ENCODE measurements at places on chromosomes 12 and 14.

DNA sequence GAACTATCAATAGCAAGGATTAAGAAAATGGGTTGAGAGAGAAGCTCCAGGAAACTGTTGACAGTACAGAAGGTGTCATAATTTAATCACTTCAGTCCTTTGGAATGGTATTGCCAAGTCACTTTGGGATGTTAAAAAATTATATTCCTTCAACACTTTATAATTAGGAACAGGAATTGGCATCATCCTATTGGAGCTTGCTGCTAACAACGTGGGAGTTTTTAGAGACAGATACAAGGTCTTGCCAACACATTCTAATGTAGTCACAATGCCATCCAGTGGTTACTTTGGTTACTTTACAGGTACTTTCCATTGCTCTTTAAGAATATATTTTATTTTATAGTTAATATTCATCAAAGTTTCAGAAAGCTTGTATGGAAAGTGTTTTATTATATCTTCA is 310.1 kb downstream of the SYT1 start:
- H3K36me3 ChIP-seq: no peaks in the 10 kb centered on the region
- no peak overlapping the region for H3K4me3 ChIP-seq
- no peak for DNase-seq
- H3K4me1 ChIP-seq: no peaks in the 10 kb centered on the region
- H3K27ac ChIP-seq: no peak overlapping the region

DNA sequence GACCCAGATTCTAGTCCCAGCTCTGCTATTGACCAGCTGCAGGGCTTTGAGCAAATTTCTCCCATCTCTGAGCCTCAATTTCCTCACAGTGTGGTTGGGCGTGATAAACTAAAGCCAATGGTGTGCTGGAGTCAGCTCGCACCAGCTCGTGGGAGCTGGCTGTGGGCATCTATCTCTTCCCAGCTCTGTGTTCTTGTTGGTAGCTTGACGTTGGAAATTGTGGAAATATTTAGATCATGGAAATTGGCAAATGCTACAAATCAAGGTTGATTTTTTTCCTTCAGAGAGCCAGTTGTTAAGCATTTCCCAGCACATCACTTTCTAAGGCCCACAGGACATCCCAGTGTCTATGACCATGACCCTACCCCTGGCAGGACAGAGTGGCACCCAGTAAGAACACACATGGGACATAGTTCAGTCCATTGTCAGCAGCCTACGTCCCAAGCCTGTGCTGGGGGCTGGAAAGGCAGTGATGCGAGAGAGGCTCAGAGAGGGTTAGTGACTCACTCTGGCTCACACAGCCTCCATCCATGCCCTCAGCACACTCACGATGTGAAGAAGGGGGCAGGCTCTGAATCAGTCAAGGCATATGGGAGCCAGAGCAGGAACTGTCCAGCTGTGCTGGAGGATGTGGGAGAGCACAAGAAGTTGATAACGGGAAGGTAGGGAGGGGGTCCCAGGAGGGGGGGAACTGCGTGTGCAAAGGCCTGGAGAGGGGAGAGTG is 77.6 kb downstream of the LGMN start:
- no peak overlapping the region for H3K27ac ChIP-seq
- peaks cover 39% of the 10 kb centered on the region for H3K4me1 ChIP-seq

GRCh38 chr14:103961928-103962578 is 19.7 kb upstream of the RD3L start:
- H3K4me1 ChIP-seq: no peaks in the 10 kb centered on the region
- no peak overlapping the region for H3K4me3 ChIP-seq
- no peak overlapping the region for H3K27ac ChIP-seq
- peaks cover 5% of the 10 kb centered on the region for H3K27me3 ChIP-seq
- H3K36me3 ChIP-seq: no peaks in the 10 kb centered on the region

- H3K4me1 ChIP-seq: no peaks in the 10 kb centered on the region
- no peak overlapping the region for H3K27ac ChIP-seq
- H3K36me3 ChIP-seq: no peaks in the 10 kb centered on the region
- no peak overlapping the region for H3K4me3 ChIP-seq
- no peak for DNase-seq
These were observed 371.3 kb upstream of the CLEC14A start for GRCh38 chr14:38627163-38627562.

DNA sequence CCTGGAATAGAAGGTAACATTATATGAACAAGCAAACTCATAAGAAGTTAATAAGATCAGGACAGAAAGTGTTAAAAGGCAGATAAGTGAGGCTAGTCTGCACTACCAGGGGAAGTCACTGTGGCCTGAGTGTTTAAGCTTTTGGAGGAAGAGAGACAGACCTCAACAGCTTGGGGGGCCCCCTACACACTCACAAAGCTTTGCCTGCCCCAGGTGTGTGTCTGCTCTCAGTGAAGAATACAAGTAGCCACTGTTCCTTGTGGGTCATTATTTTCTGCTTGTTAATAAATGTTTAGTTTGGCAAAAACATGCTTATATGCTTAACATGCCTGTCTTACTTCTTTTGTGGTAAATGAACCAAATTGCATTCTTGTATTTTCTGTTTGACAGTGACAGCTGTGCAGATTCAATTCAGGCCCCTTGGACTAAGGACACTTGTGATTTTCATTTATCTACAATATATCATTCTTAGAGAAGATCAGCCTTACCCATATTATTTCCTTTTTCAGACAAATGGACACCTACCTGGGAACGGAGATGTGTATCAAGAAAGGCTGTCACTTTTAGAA is 50.7 kb upstream of the C12orf71 start:
- H3K36me3 ChIP-seq: no peaks in the 10 kb centered on the region

DNA sequence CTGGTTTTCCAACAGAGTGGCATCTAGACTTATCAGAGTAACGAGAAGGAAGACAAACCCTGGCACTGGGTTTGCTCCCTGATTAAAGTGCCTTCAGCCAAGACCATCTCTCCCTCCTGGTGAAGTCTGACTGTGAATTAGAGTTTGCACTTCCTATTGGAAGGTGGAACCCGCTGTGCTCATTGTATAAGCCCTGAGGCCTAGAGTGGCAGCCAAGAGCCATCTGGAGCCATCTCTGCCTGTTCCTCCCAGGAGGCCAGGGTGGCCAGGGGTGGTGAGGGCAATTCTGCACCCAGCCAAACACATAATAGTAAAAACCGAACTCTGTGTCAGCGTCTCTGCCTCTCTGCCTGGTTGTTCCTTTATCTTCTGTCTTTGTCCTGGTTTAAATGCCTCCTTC is 25.0 kb downstream of the MFAP5 start:
- H3K4me1 ChIP-seq: no peaks in the 10 kb centered on the region
- DNase-seq: no peak
- H3K4me3 ChIP-seq: no peak overlapping the region

GRCh38 chr14:35107866-35108265 is 13.9 kb downstream of the PPP2R3C start:
- peaks cover 5% of the 10 kb centered on the region for H3K4me1 ChIP-seq
- no peak overlapping the region for H3K27ac ChIP-seq
- H3K36me3 ChIP-seq: peaks cover 43% of the 10 kb centered on the region

- H3K27ac ChIP-seq: no peak overlapping the region
- no peaks in the 10 kb centered on the region for H3K36me3 ChIP-seq
- DNase-seq: no peak
- H3K27me3 ChIP-seq: peaks cover 38% of the 10 kb centered on the region
- H3K4me3 ChIP-seq: peak overlapping the region; percentile 65
- peaks cover 5% of the 10 kb centered on the region for H3K4me1 ChIP-seq
These were observed 1.1 kb downstream of the CYP46A1 start for GRCh38 chr14:99685151-99685591.

- peak overlapping the region; percentile 89 for H3K27ac ChIP-seq
- peaks cover 76% of the 10 kb centered on the region for H3K4me1 ChIP-seq
- no peaks in the 10 kb centered on the region for H3K27me3 ChIP-seq
- H3K36me3 ChIP-seq: peaks cover 49% of the 10 kb centered on the region
These were observed 41.7 kb upstream of the FUT8 start for GRCh38 chr14:65370801-65371248.

DNA sequence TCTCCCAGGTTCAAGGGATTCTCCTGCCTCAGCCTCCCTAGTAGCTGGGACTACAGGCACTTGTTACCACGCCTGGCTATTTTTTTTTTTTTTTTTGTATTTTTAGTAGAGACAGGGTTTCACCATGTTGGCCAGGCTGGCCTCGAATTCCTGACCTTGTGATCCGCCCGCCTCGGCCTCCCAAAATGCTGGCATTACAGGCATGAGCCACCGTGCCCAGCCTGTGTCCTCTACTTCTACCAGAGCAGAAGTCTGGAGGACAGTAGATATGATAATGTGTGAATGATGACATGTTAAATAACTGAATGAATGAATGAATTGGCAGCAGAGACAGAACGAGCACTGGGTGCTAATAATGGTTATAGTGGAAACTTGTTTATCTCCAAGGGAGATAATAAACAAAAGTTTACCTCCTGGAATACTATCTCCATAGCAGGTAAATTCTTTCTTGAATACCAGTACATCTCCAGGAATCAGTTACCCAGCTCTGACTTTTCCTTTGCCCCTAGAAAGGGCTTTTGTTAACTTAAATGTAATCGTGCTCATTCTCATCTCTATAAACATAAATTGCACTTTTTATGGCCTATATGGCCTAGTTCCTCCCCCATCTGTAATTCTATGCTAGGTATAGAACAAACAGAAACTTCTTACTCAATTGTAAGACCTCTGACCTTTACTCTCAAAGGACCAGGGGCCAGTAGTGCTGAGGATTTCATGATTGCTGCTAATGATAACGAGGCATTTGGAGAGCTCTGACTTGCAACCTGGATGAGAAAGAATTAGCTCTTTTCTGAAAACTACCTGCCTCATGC is 7.2 kb upstream of the LGALS3 start:
- no peak overlapping the region for H3K4me3 ChIP-seq
- no peaks in the 10 kb centered on the region for H3K36me3 ChIP-seq
- no peak for DNase-seq
- H3K27ac ChIP-seq: no peak overlapping the region
- peaks cover 17% of the 10 kb centered on the region for H3K4me1 ChIP-seq

DNA sequence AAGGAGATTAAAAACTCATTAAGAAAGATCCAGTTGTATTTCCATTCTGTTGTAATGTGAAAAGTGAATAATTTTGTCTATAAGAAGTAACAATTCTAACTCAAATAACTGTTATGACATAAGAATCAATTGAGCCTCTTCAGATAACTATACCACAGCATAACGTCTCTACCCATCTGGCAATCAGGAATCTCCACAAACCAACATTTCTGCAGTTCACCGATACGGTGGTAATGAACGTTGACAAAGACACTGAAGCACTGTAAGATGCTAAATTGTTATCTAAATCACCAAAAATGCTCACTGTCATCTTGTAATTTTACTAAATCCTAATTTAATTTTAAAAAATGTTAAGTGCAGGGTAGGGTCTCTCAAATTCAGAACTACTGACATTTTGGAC is 130.9 kb upstream of the USP15 start:
- H3K36me3 ChIP-seq: no peaks in the 10 kb centered on the region
- no peaks in the 10 kb centered on the region for H3K4me1 ChIP-seq
- H3K27me3 ChIP-seq: peaks cover 4% of the 10 kb centered on the region

DNA sequence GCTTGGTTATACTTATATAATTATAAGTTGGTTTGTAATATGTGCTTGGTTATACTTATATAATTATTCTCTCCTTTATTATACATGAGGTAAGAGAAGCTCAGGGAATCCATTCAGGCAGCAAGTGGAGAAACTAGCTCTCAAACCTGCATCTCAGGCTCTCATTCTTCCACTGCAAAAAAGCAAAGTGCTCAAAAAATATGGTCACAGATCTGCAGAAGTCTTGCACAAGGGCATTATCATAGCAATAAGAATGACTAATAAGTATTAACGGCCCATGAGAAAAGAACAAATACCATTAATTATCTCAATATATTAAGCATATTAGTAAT is 476 bp upstream of the TRAFD1 start:
- peaks cover 2% of the 10 kb centered on the region for H3K36me3 ChIP-seq
- DNase-seq: no peak
- peak overlapping the region; percentile 82 for H3K4me3 ChIP-seq
- H3K4me1 ChIP-seq: peaks cover 41% of the 10 kb centered on the region
- peaks cover 10% of the 10 kb centered on the region for H3K27me3 ChIP-seq

GRCh38 chr12:2973566-2973965 is 14.4 kb downstream of the TEAD4 start:
- H3K4me1 ChIP-seq: no peaks in the 10 kb centered on the region
- H3K4me3 ChIP-seq: no peak overlapping the region
- DNase-seq: no peak
- no peak overlapping the region for H3K27ac ChIP-seq
- peaks cover 2% of the 10 kb centered on the region for H3K27me3 ChIP-seq

DNA sequence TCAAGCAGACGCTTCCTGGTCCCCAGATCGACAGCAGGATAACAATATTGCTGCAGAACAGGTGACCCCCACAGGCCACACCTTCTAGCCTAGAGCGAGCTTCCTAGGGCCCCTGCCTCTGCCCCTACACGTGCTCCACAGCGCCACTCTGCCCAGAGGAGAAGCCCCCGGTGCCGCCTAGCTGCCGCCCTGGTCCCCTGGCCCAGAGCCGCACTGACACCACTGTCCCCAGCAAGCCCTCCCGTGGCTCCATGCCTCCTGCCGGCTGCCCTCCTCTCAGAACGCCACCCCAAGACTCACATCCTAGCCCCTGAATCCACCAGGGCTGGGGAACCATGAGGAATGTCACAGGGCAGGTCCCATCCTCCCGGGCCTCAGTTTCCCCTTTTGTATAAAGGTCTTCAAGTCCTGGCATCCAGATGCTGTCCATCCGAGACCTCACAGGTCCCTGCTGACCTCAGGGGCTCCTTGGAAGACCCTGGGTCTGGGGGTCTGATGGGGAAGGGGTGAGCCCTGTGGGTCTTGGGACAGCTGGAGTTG is 31.0 kb downstream of the JAG2 start:
- no peak overlapping the region for H3K4me3 ChIP-seq
- no peaks in the 10 kb centered on the region for H3K4me1 ChIP-seq
- H3K36me3 ChIP-seq: no peaks in the 10 kb centered on the region

- H3K36me3 ChIP-seq: no peaks in the 10 kb centered on the region
- peaks cover 22% of the 10 kb centered on the region for H3K4me1 ChIP-seq
- peak overlapping the region; percentile 83 for H3K4me3 ChIP-seq
- DNase-seq: no peak
- peak overlapping the region; percentile 11 for H3K27ac ChIP-seq
These were observed 981 bp downstream of the FLVCR2 start for GRCh38 chr14:75579338-75579864.

DNA sequence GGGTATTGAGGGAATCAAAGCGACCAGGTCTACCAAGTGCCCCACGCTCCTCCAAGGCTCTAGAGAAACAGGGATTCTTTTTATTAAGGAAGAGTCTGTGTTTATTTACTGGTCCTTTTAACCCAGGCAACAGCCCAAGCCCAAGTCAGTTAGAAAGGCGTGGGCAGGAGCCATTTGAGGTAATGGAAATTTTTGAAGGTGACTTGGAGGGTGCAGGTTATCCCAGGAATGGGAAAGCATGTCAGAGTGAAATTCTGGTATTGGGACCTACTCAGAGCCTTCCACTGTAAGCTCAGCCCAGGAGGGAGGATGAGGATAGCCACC is 2.9 kb downstream of the SLC6A12 start:
- H3K36me3 ChIP-seq: no peaks in the 10 kb centered on the region
- H3K4me3 ChIP-seq: no peak overlapping the region
- no peak overlapping the region for H3K27ac ChIP-seq
- DNase-seq: no peak
- H3K4me1 ChIP-seq: no peaks in the 10 kb centered on the region
- H3K27me3 ChIP-seq: peaks cover 2% of the 10 kb centered on the region

DNA sequence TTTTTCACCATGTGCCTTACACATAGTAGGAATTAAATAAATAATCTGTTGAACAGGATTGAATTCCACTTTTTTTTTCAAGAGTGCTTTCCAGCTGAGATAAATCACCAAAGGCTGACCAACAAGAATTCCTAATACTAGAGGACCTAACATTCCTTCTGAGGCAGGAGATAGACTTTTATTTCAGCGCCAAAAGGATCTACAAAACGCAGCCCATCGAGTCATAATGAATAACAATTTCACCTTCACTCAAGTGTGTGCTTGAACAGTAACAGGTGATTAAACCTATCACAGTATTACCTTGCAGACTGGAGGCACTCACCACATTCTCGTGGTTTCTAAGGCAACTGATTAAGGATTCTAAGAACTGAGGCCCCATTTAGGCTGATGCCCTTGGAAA is 224.3 kb upstream of the ATP2B1 start:
- peaks cover 17% of the 10 kb centered on the region for H3K4me1 ChIP-seq
- DNase-seq: no peak
- no peaks in the 10 kb centered on the region for H3K36me3 ChIP-seq
- no peak overlapping the region for H3K4me3 ChIP-seq

All from activated T-helper 1 cell treated with anti-CD3 and anti-CD28 coated beads, Interleukin-12 subunit alpha, Interleukin-12 subunit beta, Interleukin-2, Interleukin-4 antibody, amounts not matched to agents 30 ng/mL and 10 ng/mL and 1 ng/mL, durations not matched to agents 14 hours and 24 hours and 36 hours (primary cell).